ENCODE measurements at places on chromosomes 5 and 9. TPM values are rescaled to one million over a fixed set of nuclear protein-coding genes. Genes with fewer than 3 reads are reported as not detected.
A peak's percentile ranks its signal among the peaks of the same experiment; 100 is the strongest.

- DNase-seq, result no peak
Measured at GRCh38 chr5:89871906-89872305, 537.6 kb downstream of the CETN3 start.

DNA sequence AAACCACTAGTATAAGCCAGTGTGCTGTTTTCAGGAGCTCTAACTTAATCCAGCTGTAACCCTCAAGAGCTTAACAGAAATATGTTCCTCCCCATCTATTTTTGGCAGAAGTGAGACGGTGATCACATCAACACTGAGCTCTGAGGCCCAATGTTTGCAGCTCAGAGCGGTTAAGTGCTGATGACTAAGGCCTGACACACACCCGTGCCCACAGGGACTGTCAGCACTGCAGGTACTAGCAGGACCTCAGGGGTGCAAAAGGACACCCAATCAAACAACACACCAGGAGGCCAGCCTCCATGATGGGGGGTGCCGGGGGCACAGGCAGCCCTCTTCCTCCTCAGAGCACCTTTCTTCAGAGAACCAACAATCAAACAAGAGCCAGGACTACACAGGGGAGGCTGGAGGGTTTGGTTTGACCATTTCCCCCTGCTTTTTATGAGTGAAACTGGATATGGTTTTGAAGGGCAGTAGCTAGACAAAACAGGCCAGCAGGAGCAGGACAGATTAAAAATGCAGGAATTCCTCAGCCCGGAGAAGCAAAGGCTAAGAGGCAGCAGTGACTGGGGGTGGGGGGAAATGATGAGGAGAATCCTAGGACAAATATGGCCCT, 61.3 kb downstream of the RAPGEF1 start:
- DNase-seq, result peak; percentile 91

GRCh38 chr5:17185349-17185748, 32.1 kb upstream of the BASP1 start:
- no peak for DNase-seq

DNA sequence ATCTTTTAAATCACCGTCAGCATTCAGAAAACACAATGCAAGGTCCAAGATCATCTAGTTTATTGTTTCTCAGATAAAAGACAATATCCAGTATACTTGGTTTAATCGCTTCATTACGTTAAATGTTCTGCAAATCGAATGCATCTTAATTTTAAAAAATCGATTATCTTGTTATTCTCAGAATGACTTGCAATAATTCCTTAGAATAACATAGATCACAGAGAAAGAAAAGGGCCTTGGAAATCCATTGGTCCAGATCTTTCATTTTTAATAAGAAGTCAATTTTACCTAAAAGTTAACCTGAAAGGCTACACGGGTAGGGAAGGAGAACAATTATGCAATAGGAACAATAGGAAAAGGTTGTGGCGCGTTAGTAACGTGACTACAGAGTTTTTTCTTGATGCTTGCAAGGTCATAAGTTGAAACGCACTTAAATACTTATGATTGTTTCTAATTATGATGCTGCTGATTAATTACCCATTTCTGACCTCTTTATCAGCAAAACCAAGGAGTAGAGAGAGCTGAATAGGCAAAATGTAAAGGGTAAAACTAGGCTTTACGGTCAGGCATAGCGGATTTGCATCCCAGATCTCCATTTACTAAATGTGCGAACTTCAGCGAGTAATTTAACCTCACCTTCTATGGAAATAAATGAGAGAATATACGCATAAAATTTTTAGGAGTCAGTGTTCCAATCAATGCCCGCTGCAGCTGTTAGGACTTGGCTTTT, 769 bp upstream of the LYRM7 start:
- DNase-seq, result no peak

GRCh38 chr5:35862126-35862525, 5.4 kb downstream of the IL7R start:
- DNase-seq, result no peak

DNA sequence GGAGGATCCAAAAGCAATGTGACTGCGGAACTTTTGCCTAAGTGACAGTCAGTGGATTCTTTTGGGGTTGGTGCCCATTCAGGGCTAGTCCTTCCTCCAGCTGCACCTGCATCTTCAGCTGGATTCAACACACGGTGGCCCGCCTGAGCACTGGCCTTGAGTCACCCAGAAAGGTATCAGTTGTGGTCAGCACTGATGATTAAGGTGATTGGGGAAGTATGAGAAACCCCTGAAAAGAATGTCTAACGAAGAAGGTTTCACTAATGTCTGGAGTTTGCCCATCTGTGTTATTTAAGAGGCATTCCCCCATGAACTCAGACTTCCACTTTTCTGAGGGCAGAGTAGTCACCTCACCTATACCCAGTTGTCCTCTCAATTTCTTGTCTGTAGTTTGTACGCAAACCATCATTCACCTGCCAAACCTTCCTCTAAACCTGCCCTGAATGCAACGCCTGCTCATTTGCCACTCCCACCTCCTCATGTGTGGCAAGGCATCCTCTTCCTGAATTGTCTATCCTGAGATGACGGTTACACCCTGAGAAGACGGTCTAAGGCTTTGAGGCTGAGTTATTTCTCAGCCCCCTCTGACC, 27.2 kb downstream of the CSF2 start:
- no peak for DNase-seq

SLC27A6 gene
- 28.2 TPM for total RNA-seq

DNA sequence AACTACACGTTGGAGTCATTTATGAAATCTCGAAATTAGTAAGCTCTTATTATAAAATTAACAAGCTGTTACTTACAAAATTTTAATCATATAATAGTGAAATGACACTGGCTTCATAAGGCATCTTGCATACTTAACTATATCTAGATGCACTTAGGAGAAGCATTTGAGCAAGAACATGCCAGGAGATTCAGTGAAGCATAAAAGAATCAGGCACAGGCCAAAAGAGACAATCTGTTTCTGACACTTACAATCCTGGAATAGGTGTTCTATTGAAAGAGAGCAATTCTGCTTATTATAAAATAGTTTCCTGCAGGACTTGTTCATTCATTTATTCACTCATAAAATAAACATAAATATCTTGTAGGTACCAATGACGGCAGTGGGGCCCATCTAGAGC, 1152.2 kb upstream of the CDH6 start:
- DNase-seq, result no peak

- DNase-seq, result no peak
Measured at GRCh38 chr9:121075251-121076036, 689 bp downstream of the CNTRL start.

DNA sequence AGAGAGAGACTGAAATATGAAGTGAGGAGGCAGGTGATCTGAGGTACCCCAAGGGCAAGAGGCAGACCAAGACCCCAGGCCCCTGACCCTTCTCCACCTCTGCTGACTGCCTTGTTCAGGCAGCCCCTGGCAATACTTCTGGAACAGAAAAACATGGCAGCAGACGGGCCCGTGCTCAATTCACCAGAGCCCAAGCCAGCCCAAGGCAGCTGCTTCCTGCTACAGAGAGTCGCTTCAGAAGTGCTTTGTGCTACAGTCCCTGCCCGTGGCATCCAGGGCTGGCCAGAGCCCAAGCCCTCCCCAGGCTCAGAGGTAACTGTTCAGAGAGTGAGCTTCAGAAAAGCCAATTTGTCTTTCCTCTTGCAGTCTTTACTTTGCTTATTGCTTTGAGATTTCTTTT, 151.4 kb upstream of the FSTL4 start:
- no peak for DNase-seq

MAML1 gene
- 11.8 TPM for total RNA-seq

GRCh38 chr5:23208959-23209431, 298.4 kb upstream of the PRDM9 start:
- DNase-seq, result peak; percentile 19

DMRT2 gene
- 1.7 TPM for total RNA-seq

DNA sequence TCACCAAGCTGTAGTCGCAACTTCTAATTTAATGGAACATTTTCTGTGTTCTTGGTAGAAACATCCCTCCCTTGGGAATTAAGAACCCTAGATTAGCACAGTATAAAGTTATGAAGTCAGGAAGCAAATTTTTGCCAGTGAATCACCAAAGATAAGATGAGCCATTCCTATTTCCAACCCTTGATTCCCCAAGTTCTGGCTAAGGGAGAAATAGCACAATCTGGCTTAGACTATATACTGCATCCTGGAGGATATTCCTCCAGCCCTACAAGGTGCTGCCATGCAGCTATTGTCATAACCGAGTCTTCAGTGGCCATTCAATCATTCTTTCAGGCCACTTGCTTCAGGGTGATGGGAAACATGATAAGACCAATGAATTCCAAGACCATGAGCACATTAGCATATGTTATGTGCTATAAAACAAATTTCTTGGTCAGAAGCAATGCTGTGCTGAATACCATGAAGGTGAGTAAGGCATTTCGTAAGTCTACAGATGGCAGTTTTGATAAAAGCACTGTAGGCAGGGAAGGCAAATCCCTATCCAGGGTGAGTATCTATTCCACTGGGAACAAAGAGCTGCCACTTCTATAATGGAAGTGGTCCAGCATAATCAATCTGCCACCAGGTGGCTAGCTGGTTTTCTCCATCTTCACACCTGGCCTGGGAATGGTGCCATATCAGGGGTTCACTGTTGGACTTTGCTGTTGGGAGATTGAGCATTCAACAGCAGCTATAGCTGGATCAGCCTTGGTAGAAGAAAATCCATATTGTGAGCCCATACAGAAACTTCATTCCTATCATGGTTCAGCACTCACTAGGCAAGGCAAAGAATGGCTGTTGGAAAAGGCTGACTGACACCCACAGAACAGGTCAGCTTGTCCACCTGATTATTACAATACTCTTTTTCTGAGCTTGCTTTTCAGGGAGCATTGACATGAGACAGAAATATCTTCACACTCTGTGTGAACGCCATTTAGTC, 19.6 kb upstream of the ARL15 start:
- DNase-seq, result peak; percentile 13

SNCAIP gene
- 11.6 TPM for total RNA-seq

Measured in umbilical cord (tissue), 2 donors.